Activated naive CD4-positive, alpha-beta T cell treated with anti-CD3 and anti-CD28 coated beads, Interleukin-2, amount 10 ng/mL, durations not matched to agents 7 days and 5 days (primary cell): ENCODE measurements at places on chromosomes 2 and 18.

DNA sequence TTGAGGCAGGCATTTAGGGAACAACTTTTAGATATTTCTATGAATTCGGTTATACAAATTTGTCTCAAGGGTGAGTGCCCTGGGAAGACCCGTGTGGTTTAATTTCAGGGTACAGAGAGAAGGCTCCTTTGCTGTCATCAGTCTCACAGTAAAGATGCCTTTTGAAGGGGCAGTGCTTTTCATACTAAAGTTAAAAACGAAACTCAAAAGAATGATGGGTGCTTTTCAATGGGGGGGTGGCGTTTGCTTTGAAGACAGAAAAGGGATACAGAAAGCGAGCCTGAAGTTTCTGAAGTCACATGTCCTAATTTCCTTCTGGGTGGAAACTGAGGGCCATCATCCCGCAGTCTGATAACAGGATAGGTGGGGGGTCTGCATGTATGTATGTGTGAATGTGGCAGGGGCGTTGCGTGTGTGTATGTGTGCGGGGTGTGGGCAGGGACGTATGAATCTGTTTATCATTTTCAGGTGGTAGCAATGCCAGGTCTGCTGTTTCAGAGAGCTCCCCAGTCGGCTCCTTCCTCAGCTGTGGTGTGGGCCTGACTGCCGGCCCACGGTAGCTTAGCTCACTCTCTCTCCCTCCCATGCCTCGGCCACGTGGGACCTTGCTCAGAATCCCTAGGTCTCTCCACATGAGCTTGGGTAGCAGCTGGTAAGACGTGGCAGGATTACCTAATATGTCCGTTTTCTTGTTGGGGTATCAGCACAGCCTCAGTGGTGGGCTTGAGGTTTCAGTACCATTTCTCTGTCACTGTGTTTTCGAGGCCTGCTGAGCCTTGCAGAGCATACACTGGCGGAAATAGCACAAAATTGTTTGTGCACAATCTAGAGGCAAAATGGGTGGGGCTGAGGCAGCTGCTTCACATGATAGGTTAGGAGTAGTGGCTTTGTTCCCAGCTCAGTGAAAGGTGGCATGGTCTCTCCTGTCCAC lies 32.7 kb downstream of the ARHGAP25 start:
- DNase-seq: peak; percentile 75

DNA sequence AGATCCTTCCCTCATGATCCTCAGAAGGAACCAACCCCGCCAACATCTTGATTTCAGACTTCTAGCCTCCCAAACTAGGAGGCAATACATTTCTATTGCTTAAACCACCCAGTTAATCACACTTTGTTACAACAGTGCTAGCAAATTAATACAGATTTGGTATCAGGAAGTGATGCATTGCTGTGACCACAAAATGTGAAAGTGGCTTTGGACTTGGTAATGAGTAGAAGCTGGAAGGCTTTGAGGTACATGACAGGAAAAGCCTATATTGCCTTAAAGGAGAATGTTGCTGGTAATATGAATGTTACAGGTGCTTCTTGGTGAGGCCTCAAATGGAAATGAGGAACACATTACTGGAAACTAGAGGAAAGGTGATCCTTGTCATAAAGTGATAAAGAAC lies 260.3 kb downstream of the SATB2 start:
- no peak for DNase-seq

- no peak for DNase-seq
Measured at GRCh38 chr2:70726947-70727725, 40.9 kb downstream of the ADD2 start.

- DNase-seq: no peak
Measured at GRCh38 chr2:11264007-11264406, 80.4 kb downstream of the ROCK2 start.

- DNase-seq: no peak
Measured at GRCh38 chr2:239305771-239306170, 95.0 kb downstream of the HDAC4 start.
